ENCODE measurements at places on chromosomes 1 and 21.

GRCh38 chr1:2591233-2591580 is 4.6 kb downstream of the PRXL2B start:
- DNase-seq: no peak

DNA sequence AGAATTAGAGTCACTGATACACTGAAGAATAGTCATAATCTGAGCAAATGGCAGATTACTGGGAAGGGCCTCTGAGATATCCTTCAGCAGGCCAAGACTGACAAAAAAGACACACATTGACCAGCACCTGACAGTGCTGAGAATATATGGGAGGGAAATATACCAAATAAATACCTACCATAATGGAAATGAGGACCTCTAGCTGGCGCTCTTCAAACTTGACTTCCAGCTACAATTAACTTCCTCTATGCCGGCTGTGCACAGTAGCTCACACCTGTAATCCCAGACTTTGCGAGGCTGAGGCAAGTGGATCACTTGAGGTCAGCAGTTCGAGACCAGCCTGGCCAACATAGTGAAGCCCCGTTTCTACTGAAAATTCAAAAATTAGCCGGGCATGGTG is 69.5 kb downstream of the NPHS2 start:
- DNase-seq: no peak

DNA sequence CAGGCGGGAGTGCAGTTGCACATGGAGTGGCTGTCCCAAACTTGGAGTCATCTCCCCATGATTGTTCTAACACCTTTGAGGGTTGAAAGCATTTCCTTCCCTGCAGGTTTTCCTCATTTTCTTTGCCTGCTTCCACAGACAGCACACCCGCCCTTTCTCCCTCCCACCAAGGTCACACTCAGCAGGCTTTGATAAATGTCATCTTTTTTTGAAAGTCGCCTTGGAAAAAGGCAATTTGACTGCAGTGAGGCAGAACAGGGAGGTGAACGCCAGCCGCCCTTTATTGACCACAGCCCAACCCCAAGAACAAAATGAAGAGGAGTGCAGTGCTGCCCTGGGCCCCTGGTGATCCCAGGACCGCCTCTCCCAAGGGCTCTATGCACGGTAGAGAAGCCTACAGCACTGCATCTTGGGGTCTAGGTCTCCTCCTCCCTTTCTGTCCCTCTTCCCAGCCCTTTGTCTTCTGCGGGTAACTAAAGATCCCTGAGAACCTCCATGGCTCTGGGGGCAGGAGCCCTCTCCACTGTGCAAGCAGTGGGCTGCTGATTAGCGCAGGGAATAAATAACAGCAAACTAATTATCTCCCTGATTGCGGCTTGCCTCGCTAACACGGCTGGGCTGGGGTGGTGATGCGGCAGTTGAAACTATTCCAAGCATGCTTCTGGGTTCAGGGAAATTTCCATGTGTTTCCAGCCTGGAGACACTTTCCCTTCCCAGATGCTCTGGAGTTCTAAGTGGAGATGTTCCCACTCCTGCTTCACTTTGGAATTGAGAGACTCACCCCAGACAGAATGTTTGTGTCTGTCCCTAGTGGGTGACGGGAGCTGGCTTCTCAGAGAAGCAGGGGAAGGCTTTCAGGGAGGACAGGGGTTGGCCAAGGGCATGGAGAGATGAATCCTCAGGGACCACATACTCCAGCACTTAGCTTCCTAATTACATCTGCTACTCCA is 11.8 kb upstream of the AMIGO1 start:
- DNase-seq: no peak

- DNase-seq: no peak
Observed at GRCh38 chr1:228285661-228286504, 78.0 kb downstream of the OBSCN start.

DNA sequence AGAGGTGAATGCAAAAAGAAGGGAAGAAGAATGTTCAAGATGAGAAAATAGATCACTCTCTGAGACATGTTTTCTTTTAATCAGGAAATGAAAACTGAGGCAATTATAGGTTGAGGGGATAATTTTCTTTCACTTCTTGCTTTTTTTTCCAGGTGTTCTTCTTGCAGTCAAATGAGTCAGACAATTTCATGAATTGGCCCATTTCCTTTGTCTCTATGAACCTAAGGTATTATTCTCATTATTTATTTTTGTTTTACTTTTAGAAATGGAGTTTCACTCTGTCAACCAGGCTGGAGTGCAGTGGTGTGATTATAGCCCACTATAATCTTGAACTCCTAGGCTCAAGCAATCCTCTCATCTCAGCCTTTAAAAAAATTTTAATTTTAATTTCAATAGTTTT is 3.5 kb upstream of the VASH2 start:
- DNase-seq: no peak

- DNase-seq: no peak
Observed at GRCh38 chr1:230456478-230456877, 30.3 kb upstream of the PGBD5 start.

- no peak for DNase-seq
Observed at GRCh38 chr1:89279011-89279466, 6.4 kb upstream of the GBP5 start.

DNA sequence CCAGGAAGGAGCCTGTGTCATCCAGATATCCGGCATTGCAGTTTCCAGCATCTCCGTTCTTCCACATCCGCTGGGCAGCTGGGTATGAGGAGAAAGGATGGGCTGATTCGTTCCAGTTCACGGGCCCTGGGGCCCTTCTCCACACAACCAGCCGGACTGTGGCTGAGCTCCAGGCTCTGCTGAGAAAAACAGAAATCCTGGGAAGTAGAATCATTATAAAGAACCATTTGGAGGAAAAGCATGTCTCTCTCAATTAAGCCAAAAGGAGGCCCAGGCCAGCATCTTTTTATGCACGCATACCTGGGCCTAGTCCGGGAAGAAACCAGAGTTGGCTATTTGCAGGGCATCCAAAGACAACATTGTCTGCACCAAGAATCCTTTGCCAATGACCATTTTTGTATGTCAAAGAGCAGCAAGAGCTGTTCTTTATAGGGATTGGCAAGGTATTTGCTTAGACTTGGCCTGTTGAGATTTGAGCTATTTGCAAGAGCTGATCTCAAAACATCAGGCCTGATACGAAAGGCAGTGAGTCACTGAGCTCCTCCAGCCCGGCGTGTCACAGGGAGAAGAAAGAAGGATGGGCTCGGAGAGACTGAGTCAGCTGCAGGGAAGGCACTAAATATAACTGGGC is 84.9 kb upstream of the ARHGEF16 start:
- no peak for DNase-seq

DNA sequence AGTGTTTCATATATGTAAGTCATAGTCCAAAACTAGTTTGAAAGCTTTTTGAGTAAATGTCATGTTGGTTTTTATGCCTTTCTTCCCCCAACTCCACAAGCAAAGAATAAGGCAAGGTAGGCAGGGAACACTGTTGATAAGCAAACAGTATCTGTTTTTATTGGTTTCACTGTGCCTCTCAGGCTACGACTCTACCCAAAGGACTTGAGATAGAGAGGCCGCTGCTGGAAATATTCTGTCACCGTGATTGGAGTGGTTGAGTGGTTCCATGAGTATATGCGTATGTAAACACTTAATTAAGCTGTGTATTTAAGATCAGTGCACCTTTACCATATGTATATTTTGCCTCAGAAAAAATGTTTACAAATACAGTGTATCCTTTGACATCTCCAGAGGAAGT is 138.1 kb upstream of the KIF26B start:
- DNase-seq: no peak

DNA sequence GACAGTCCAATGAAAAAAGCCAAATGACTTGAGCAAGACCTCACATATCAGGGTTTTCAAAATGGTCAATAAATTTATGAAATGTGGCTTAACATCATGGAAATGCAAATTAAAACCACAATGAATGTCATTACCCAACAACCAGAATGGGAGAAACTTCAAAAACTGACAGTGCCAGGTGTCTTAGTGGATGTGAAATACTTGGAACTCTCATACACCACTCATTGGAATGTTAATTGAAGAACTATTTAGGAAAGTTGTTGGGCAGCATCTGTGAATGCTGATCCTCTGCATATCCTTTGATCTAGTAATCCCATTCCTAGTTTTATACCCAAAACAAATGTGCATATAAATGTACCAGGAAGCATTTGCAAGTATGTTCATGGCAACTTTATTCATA is 19.2 kb upstream of the BACH1 start:
- no peak for DNase-seq

- no peak for DNase-seq
Observed at GRCh38 chr1:10117865-10118264, 85.1 kb downstream of the UBE4B start.

GRCh38 chr1:86714561-86715244 is 10.3 kb downstream of the SH3GLB1 start:
- no peak for DNase-seq

DNA sequence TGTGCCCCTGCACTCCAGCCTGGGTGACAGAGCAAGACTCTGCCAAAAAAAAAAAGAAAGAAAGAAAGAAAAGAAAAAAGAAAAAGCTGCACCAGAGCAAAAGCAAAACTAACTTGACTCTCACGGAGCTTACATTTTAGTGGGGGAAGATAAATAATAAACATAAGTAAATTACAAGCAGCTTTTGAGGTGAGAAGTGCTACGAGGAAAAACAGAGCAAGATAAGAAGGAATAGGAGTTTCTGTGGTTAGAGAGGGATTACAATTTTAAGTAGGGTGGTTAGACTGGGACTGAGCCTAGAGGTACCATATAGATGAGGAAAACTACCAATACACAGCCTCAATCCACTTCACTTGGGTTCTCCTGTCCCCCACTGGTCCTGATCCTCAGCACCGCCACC is 43.9 kb downstream of the TGFBR3 start:
- no peak for DNase-seq

GRCh38 chr1:2847086-2847985 is 45.8 kb upstream of the TTC34 start:
- DNase-seq: no peak

DNA sequence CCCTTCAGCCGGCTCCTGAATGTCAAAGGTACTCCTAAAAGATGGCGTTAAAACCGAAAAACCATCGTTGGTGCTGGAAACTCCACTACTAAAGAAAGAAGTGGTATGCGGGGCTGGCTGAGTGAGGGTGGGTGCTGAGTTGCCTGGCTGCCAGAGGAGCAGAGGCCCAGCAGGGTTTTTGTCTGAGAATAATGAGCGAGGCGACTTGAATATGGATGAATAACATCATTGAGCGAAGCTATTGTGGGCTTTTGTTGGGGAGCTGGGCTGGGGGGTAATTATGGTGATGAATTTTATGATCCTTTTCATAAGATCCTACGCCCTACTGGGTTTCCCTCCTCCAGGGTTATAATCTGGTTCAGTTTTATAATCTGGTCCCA is 2.0 kb downstream of the PDPN start:
- DNase-seq: no peak
